ENCODE measurements at places on chromosomes 6 and 20.
A peak's percentile ranks its signal among the peaks of the same experiment; 100 is the strongest.

GRCh38 chr6:119620846-119621555 lies 271.4 kb upstream of the MAN1A1 start:
- DNase-seq = no peak

- no peak for DNase-seq
These were observed 2.4 kb downstream of the MYO6 start for GRCh38 chr6:75751443-75751842.

DNA sequence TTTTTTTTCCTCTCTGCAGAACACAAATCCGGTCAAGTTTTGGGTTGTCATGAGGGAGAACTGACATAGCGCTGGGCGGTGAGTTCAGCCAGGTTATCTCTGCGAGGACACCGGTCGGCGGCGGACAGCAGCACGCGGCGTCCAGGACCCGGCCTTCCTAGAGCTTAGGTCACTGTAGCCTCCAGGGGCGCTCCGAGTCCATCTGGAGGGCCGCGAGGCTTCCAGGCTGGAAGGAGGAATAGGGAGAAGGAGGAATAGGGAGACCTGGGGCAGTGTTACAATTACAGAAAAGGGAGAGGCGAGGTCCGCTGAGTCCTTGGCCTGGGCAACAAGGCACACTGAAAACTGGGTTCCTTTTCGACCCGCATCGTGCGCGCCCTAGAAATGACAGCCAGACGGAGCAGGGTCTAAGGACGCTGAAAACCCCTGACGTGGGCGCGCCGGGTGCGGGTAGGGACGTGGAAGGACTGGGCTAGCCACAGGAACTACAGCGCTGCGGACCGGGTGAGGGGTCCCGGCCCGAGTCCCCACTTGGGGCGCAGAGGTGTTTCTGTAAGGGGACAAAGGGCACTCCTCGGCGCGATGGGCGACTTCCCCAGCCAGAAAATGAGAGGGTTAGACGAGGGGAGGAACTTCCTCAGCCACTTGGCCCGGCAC lies 536 bp upstream of the FNDC1 start:
- DNase-seq = no peak

DNA sequence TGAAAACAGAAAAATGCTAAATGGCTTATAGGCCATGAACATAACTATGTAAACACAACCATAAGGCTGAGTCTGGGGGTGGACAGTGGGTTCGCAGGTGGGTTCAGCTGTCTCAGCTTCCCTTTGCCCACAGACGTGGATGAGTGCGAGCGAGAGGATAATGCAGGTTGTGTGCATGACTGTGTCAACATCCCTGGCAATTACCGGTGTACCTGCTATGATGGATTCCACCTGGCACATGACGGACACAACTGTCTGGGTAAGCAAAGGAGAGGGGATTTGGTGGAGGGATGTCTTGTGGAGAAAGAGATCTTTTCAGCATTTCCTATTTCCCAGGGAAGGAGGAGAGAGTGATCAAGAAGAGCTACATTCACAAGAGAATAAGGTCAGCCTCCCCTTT lies 14.7 kb downstream of the SCUBE3 start:
- DNase-seq = no peak

DNA sequence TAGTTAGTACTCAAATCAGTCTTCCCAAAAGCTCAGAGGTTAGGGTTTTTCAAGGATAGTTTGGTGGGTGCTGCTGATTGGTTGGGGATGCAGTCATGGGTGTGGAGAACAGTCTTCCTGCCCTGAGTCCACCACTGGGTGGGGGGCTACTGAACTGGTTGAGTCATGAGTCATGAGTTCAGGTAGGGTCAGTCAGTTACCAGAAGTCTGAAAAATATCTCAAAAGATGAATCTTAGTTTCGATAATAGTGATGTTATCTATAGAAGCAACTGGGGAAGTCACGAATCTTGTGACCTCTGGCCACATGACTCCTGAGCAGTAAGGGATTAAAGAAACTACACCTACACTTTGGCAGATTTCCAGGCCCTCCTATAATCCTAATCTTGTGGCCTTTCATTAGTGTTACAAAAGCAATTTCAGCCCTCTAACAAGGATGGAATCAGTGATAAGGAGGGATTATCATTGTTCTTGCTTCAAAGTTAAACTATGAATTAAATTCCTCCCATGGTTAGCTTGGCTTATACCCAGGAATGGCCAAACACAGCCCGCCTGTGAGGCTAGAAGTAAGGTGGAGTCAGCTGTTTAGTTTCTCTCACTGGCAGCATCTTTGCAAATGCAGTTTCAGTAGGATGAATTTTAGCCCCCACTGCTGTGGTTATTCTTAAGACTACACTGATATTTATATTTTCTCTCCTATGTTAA lies 33.3 kb upstream of the NKAIN2 start:
- no peak for DNase-seq

- no peak for DNase-seq
These were observed 254.7 kb upstream of the MOCS1 start for GRCh38 chr6:40188931-40189330.

GRCh38 chr6:134295953-134296553 lies 21.9 kb downstream of the SGK1 start:
- peak; percentile 42 for DNase-seq

- peak; percentile 44 for DNase-seq
These were observed 669 bp upstream of the TMEM30A start for GRCh38 chr6:75285283-75285639.

- no peak for DNase-seq
These were observed 8.6 kb upstream of the TRIB3 start for GRCh38 chr20:371755-372542.

DNA sequence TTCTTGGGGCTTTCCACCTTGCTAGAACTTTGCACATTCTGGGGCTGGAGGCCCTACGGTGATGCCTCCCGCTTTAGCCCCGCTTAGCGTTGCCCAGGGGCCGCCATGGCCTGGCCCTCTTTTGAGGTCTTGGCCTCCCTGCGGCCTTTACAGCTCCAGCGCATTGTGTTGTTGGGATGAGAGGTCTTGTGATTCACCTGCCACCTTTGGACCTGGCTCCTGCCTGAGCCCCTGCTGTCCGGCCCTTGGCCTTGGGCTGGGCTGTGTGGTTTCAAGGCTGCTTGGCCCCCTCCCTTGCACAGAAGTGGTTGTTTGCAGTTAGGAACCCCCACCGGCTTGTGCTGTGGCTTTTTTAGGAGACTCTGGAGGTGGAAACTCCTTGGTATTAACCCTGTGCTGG lies 61.0 kb upstream of the CDH4 start:
- no peak for DNase-seq

DNA sequence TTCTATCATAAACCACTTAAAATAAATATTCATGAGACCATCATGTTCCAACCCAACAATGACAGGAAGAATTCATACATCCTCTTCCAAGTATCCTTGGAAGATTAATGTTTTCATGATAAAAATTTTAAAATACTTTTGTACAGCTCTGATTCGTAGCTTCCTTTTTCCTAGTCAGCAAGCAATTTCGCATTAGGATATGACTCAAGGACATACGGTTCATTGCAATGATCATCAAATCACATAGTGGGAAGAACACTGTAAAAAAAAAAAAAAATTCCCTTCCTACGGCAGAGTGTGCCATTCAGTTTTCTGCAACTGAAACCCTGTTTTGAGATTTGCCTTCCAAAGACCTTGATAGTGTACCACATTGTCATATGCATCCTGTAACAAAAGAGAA lies 35.3 kb upstream of the GFOD1 start:
- no peak for DNase-seq

GRCh38 chr6:107215334-107215733 lies 100.0 kb upstream of the BEND3 start:
- no peak for DNase-seq
